ENCODE measurements at places on chromosomes 16 and 17. TPM values are rescaled to one million over a fixed set of nuclear protein-coding genes. Genes with fewer than 3 reads are reported as not detected.

DNA sequence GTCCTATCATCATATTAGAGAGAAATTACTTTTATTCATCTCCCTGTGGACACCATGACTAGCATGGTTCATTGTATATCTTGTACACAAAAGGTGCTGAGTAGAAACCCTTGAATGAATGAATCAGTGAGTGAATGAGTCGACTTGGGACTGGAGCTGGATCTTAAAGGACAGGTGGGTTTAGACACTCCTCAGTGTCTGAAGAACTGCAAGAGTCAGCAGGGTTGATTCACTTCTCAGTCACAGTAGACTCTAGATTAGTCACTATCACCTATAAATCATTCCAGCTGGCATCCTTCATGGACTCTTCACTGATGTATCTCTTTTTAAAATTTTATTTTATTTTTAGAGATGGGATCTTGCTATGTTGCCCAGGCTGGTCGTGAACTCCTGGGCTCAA lies 30.1 kb upstream of the PMFBP1 start:
- DNase-seq, result no peak

DNA sequence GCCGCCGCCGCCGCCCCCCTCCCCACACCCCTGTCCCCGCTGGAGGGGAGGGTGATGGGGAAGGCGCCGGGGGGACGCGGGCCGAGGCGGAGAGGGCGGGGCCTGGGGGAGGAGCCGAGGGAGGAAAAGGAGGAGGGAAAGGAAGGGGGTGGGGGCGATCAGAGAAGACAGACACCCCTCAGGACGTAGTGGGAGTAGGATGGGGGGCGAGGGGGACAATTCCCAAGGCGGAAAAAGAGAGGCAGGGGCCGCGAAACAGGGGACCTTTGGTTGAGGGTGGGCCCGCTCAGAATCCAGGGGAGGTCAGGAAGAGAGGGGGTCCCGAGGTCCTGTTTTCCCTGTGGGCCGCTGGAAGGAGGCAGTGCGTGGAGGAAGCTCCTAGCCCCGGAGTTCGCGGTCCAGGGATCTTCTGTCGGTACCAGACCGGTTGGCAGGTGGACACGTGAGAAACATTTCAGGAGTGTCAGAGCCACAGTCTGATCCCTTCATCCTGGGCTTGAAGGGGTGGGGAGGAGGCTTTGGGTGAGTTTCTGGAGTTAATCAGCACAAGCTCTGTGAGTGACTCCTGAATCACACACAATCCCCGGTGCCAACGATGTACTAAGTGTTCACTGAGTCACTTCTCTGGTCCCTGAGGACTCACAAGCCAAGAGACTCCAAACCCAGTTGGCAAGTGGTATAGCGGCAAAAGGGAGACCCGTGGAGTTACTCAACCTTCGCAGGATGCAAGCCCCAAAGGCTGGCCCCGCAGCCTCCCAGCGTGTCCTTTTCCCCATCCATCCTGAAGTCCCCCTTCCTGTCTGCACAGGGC lies at the start of gene XYLT1:
TSS of gene XYLT1 (minus strand) at position 53 of the 811 bp plus-strand sequence. CDS start 164 bp downstream, outside the sequence.
- DNase-seq, result peak; percentile 67

DNA sequence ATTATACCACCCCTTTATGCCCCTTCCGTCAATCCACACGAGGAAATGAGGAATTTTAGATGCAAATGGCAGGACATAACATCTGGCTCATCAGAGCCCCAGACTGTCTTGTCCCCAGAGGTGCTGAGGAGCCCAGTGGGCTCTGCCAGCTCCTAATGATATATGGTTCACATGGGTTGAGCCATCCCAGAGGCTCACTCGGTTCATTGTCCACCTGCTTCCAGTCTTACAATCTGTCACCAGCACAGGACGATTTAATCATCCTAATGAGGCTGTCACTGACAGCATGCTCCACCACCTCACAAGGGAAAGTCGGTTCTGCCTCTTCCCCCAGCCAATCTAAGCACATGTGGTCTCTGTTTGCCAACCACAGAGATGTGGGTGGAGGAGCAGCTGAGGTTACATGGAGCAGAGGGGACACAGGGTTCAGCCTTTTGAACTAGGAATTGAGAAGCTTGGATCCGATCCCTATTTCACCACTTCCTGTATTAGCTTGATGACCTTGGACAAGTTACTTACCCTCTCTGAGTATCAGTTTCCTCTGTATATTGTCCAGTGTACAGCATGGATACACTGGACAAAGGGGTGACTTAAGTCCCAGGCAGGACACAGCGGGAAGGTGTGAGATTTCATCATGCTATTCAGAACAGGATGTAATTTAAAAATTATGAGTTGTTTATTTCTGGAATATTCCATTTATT lies 27.0 kb upstream of the DHX8 start:
- peak; percentile 15 for DNase-seq

GRCh38 chr17:50027881-50028735 lies 27.8 kb upstream of the ITGA3 start:
- DNase-seq, result no peak

- DNase-seq, result no peak
These were observed 5.8 kb downstream of the ZG16B start for GRCh38 chr16:2835638-2836493.

DNA sequence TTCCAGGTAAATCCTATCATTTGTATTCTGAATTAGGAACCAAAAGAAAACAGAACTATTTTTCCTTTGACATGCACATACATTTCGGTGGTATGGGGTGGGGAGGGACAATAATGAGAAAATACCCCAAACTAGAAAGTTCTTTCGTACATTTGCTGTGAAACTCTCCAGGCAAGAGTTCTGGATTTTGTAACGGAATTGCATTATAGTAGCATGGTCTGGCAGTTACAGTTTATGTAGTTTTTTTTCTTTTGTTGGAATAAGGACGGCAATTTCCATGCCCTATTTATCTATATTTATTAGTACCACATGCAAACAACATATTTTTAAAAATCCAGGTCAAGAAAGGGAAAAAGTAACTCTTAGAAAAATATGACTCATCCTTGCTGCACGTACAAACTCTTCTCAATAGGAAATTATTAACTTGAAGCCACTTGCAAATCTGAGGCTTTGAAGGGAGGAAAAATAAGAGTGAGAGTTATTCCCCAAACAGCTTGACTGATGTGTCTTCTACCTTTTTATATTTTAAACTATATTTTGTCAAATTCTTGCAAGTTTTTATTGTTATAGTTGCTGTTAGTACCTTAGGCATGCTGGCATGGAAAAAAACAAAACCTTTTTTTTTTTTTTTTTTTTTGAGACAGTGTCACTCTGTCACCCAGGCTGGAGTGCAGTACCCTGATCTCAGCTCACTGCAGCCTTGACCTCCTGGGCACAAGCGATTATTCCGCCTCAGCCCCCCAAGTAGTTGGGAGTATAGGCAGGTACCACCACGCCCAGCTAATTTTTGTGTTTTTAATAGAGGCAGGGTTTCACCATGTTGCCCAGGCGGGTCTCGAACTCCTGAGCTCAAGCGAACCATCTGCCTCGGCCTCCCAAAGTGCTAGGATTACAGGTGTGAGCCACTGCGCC lies 69.3 kb downstream of the WWP2 start:
- no peak for DNase-seq

- DNase-seq, result no peak
These were observed 19.1 kb downstream of the LIG3 start for GRCh38 chr17:34999456-34999855.

GRCh38 chr16:84518804-84519341 lies 14.4 kb upstream of the MEAK7 start:
- peak; percentile 82 for DNase-seq

GRCh38 chr16:55292491-55292890 lies 31.5 kb upstream of the IRX6 start:
- no peak for DNase-seq

DNA sequence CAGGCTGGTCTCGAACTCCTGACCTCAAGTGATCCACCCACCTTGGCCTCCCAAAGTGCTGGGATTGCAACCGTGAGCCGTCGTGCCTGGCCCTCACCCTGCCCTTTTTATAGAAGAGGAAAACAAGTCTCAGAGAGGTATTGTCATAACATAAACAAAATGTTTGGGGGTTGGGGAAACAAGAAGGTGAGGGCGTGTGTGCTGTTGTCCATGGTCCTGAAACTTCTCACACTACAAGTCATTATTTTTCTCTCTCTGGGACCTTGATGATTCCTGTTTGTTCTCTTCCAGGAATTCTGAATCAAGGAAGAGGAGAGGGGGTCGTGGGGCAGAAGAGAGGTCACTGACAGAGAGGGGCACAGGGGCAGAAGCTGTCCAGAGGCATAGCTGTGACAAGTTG lies 160.2 kb upstream of the LHX1 start:
- no peak for DNase-seq

Gene GAS2L2
- total RNA-seq, result not detected

Gene PROCA1
- 4.5 TPM for total RNA-seq

Gene FNDC8
- not detected for total RNA-seq

Gene CTRB2
- not detected for total RNA-seq

Gene HOXB5
- total RNA-seq, result not detected

Gene MSLN
- not detected for total RNA-seq

Gene ZNF207
- 209 TPM for total RNA-seq

Gene CIBAR2
- not detected for total RNA-seq

Data from activated CD4-positive, alpha-beta memory T cell treated with anti-CD3 and anti-CD28 coated beads for 36 hours (primary cell).